ENCODE measurements at places on chromosomes 1 and 21.

DNA sequence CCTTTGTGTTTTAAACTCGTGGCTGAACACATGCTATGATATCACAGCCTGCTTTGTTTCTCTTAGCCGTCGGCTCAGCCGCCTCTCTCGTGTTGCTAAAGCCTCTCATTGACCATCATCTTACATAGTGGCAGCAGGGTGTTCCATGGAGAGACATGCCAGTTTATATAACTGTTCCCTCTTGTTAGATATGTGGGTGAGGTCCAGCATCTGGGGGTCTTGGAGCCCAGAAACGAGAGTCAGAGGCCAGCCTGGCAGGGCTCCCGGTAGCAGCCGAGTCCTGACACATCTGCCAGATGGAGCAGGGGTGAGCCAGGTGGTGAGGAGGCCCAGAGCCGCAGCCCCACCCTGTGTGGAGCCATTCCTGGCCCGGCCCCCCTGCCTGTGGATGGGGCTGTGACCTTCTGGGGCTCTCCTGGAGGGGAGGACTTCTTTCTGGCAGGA is 11.9 kb downstream of the PODN start:
- DNase-seq, result no peak

GRCh38 chr1:26275580-26276431 is 4.1 kb upstream of the SH3BGRL3 start:
- DNase-seq, result peak; percentile 88

DNA sequence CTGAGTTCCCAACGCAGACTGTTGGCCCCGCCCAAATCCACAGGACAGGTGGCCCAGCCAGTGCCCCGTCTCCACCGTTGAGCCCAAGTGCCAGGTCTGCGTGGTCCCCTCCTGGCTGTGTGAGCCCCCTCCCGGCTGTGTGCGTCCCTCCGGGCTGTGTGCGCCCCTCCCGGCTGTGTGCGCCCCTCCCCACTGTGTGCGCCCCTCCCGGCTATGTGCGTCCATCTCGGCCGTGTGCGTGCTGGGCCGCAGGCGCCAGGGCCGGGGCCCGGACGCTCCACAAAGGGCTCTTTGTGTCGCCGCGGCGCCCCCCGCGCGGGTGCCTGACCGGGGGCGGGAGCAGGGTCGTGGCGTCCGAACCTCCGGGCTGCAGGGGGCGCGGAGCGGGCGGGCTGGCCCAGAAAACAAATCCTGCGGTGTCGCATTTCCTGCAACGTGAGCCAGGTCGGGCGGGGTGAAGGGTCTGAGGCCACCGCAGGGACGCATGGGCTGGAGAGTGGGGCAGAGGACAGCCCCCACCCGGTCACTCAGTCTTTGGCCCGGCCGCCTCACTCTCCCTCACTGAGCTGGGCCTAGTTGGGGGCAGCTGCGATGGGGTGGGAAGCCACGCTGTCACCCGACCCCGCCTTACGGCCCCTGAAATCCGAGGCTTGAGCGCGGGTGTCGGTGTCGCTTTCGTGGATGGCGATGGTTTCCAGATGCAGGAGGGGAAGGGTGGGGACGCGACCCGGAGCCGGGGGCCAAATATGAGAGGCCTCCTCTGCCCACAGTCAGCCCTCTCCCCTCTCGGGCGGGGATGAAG is 18.8 kb downstream of the TNFRSF25 start:
- DNase-seq, result no peak

DNA sequence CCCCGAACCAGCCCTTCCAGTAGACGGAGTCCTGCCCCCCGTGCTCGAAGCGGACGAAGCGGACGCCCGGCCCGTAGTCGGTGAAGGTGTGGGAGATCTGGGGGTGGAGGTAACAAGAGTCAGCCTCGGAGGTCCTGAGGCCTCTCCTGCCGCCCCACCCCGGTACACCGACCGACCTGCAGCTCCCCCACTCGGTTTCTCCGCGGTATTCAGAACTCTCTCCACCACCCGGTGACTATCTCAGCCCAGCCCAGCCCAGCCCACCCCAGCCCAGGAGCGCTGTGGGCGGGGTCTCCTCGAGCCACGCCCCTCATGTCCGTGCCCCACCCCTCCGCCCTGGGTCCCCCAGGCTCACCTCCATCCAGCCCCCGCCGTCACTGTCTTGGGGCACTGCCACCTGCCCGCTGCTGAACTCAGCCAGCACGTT is 5.5 kb downstream of the FBXO2 start:
- no peak for DNase-seq

DNA sequence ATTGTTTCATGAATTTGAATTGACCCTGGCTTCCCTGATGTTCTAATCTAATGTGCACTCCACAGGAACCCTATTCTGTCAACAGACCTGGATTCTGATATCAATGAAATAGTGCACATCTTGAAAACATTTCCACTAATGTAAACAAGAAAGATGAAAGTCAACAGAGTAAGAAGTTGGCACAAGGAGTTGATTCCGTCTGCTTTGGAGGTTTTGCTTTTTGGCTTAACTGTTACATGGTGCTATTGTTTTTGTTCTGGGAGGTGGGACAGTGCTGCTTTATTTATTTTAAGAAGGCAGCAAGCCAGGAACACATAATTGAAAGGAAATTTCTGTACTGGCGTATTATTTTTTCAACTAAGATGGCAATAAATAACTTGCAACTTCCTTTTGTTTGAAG is 73.3 kb downstream of the LEPR start:
- DNase-seq, result no peak

GRCh38 chr21:42463861-42464515 is 32.0 kb downstream of the RSPH1 start:
- peak; percentile 94 for DNase-seq

Data from spinal cord (tissue), 10 donors.